ENCODE measurements at places on chromosomes 4 and X.

DNA sequence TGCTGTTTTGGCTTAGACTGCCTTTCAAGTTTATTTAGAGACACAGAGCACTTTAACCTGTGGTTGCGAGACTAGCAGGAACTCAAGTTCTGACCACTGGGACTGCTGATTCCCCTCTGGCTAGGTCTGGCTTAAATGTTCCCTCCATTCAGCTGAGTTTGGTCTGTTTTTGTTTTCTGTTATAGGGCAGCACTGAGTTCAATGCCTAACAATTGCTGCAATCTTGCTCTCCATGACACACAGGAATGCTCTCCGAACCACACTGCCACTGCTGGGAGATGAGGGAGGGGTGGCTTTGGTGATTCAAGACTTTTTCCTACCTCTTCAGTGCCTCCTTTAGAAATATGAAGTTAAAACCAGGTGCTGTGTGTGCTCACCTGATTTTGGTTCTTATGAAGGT lies 106.3 kb upstream of the EOLA2 start:
- no peak for DNase-seq

GRCh38 chr4:30443289-30443688 lies 276.9 kb upstream of the PCDH7 start:
- no peak for DNase-seq

GRCh38 chr4:170242471-170242870 lies 152.7 kb upstream of the AADAT start:
- no peak for DNase-seq

DNA sequence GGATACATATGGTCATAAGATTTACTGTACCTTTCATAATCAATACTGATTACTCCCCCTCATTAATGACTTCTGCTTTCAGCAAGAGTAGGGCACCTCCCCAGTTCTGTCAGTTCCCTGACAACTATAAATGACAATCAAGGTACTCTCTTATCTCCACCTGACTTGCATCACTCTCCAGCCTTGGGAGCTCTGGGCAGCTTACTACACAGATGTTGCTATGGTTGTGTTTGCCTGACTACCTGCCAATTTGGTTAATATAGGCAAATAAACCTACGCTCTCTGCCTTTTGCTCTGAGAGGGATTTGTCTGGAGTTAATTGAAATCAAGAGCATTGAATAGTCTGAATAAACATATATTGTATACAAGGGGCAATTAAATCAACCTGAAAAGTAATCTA lies 22.8 kb upstream of the MAP7D3 start:
- DNase-seq: no peak

DNA sequence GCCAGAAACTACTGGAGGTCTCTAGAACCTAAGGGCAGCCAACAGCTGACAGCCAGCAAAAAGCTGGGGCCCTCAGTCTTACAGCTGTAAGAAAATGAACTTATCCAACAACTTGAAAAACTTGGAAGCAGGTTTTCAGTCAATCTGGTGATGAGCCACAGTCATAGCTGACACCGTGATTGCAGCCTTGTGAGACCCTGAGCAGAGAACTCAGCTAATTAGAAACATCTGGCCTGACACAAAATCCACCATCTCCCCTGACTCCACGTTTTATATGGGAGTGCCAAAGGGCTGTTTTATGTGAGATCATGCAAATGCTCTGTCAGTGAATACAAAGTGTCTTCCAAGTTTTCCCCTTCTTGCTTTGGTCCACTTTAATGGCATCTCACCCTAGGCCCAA lies 198.8 kb upstream of the DCAF8L1 start:
- no peak for DNase-seq

GRCh38 chr4:16659079-16659478 lies 239.4 kb downstream of the LDB2 start:
- no peak for DNase-seq

- DNase-seq: no peak
Measured at GRCh38 chr4:181507180-181507835, 735.9 kb upstream of the TENM3 start.
